Stimulated activated CD4-positive, alpha-beta T cell treated with anti-CD3 and anti-CD28 coated beads, Interleukin-12 subunit alpha, Interleukin-12 subunit beta, amount 100 ng/mL, for 48 hours (primary cell): ENCODE measurements at places on chromosomes 12 and 14.

DNA sequence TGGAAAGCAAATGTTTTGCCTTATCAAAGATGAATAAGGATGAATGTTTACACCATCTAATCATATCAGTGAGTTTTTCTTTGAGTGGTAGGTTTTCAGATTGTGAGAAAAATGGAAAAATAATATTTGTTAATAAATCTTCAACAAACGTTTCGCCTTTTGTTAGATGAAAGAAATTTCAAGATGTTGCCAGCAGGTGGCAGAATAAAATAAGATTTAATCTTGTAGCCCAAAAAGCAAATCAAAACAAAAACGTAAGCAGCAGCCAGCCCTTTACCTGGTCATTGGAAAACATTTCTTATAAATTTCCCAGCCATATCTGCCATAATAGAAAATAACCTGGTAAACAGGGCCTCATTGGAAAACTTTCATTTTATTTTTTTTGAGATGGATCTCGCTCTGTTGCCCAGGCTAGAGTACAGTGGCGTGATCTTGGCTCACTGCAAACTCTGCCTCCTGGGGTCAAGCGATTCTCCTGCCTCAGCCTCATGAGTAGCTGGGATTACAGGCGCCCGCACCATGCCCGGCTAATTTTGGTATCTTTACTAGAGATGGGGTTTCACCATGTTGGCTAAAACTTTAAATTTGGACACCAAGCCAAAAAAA is 15.4 kb upstream of the TMEM120B start:
- no peak for DNase-seq

DNA sequence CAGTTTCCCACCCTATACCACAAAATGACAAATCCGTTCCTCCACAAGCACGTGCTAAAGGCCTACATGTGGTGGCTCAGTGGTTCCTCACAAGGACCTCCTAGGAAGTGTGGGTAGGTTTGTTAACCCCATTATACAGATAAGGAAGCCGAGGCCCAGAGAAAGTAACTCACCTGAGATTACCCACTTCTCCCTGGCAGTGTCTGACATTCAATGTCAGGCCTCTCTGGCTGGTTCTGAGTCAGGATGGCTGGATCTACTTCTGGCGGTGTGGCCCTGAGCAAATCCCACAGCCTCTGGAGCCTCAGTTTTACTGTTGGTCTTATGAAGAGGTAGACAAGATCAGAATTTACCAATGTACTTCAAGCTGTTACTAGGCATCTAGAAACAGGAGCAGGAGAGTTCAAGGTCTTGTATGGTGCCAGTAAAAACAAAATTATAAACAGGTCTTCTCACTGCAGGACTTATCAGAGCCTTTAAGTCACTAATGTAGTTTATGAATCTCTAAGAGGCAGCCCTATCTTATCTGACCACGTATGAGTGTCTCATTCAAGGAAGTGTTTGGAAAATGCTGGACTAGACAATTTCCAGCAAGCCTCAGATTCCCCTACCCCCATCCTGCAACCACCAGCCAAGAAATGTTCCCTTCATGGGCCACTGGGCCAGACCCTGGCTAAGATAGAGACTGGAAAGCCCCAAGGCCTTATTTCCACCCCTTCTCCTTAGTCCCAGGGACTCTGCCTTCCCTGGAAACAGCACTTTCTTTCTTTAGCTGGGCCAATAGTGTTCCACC is 4.2 kb downstream of the HSPB8 start:
- no peak for DNase-seq

DNA sequence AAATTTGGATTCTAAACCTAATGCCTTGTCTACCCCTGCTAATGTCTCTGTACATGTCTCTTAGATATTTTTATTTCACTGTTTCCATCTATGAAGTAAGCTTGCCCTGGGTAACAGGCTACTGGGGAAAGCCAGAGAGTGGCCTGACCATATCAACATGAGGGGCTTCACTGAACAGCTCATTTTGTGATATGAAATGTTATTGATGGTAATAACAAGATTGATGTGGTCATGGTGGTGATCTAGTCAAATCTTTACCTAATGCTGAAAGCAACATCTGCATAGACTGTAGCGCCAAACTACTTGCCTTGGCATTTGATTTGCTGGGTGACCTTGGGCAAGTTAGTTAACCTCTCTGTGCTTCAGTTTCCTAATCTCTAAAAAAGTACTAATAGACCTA is 9.9 kb upstream of the DYRK2 start:
- no peak for DNase-seq

GRCh38 chr12:40581889-40582288 is 110.3 kb upstream of the CNTN1 start:
- no peak for DNase-seq

- DNase-seq = no peak
These were observed 15.3 kb upstream of the PIK3C2G start for GRCh38 chr12:18246066-18246465.

GRCh38 chr14:22802860-22803686 is 12.2 kb downstream of the SLC7A7 start:
- DNase-seq = no peak

GRCh38 chr14:61041704-61042103 is 60.7 kb downstream of the SLC38A6 start:
- no peak for DNase-seq

DNA sequence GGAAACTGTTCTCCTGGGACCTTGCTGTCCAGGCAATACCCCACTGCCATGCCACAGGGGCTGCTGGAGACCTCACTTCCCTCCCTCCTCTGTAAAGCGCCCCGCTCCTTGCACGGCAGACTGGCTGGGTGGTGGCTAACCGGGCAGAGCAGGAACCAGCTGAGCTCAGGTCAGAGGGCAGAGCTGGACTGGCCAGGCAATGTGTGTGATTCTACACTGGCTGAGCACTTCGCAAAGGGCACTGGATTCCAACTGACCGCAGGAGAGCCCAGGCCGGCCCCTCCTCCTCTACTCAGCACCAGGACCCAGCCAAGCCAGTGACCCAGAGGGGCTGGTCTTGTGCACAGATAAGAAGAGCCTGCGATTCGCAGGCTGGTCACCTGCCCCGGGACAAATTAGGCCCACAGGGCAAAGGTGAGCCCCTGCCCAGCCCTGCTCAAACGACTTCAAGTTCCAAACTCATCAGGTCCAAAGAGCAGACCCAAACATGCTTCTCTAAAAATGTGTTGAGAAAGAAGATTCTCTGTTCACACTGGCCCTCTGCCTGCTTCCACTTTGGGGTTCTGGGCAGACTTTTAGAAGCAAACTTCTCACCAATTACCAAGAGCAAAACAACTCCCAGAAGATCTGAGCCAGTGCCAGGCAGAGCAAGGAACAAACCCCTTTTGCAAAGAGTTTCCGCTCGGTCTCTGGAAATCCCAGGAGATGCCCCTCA is 54.9 kb upstream of the DIO3 start:
- DNase-seq = no peak

DNA sequence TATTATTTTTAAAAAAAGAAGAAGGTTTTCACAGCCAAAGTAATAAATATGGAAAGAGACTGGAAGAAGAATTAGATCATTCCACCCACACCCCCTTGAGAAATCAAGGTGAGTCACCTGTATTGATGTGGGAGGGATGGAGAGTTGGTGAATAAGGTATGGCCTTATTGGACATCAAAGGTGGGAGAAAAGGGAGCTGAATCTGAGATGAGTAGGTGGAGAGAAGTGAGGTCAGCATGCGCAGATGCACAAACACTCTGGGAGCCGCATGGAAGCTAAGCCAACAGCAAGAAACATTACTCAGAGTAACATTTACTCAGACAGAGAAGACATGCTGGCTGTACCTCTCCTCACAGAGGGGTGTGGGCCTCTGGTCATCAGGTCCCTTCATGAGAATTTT is 113.1 kb upstream of the FOXG1 start:
- DNase-seq = no peak

GRCh38 chr12:48527891-48528670 is 2.6 kb downstream of the OR8S1 start:
- no peak for DNase-seq

GRCh38 chr14:22570132-22570949 is 18.7 kb downstream of the DAD1 start:
- peak; percentile 68 for DNase-seq

GRCh38 chr12:46659032-46659650 is 166.7 kb downstream of the SLC38A4 start:
- no peak for DNase-seq

DNA sequence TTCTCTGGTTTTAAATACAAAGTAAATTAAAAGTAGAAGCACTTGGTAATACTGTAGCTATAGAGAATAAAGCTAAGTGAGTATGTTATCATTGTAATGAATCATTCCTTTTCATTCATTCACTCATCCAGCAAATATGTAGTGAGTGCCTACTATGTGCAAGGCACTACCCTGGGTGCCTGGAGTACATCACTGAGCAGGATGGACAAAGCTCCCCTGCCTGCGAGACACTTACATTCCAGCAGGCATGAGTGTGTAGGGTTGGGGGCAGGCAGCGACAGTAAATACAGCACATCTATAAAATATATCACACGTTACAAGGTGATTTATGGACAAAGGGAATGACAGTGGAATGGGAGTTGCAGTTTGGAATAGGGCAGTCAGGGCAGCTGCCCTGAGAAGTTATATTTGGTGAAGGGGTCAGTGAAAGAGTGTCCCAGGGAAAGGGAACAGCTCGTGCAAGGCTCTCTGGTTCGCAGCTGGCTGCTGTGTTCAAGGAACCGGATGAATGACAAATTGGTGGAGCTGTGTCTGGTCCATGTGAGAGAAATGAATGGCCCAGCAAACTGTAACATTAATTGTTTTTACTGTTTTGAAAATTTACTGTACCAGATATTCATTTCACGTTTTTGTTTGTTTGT is 159.6 kb downstream of the CRADD start:
- no peak for DNase-seq

GRCh38 chr12:112381406-112381882 is 787 bp downstream of the HECTD4 start:
- no peak for DNase-seq

- DNase-seq = peak; percentile 32
These were observed 14.7 kb upstream of the TEAD4 start for GRCh38 chr12:2944401-2945047.

- no peak for DNase-seq
These were observed 27.1 kb downstream of the PLEKHG7 start for GRCh38 chr12:92729773-92730305.

GRCh38 chr12:131803961-131804521 is 24.2 kb upstream of the MMP17 start:
- DNase-seq = no peak

DNA sequence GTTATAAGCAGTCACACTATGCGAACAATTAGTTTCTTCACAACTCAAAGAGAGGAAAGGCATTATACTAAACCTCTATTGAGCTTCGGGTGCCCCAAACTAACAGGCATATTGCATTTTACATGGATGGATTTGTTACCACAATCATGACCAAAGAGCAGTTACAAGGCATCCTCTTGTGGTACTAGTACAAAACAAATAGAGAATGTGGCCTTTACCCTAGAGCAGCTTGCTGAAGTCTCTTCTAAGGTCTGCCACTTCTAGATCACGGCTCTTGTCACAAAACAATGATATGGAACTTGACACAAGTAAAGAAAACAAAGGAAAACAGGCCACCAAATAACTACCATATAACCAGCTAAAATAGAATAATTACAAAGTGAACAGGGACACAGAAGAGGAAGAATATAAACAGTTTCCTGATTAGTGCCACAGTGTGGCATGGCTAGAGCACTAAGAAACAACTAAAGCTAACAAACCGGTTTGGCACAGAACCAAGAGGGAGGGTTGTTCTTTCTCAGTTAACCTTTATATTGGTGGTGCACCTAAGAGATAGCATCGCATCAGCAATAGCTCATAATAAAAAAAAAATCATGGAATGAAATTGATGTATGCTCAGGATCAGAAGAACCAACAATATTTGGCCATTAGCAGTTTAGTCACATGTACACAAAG is 209.7 kb upstream of the ATP2B1 start:
- DNase-seq = no peak

DNA sequence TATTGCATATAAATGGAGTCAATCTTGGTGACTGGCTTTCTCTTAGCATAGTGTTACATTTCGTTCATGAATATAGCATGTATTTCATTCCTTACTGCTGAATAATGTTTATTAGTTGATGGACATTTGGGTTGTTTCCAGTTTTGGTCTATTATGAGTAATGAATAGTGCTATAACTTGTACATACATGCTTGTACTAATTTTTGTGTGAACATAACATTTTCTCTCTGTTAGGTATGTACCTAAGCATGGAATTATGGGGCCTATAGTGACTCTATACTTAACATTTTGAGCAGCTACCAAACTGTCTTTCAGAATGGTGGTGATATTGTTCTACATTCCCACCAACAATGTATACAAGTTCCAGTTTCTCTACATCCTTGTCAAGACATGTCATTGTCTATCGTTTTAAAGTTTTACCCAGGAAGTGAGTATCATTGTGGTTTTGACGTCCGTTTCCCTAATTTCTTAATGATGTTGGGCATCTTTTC is 23.1 kb downstream of the ATP2A2 start:
- no peak for DNase-seq

DNA sequence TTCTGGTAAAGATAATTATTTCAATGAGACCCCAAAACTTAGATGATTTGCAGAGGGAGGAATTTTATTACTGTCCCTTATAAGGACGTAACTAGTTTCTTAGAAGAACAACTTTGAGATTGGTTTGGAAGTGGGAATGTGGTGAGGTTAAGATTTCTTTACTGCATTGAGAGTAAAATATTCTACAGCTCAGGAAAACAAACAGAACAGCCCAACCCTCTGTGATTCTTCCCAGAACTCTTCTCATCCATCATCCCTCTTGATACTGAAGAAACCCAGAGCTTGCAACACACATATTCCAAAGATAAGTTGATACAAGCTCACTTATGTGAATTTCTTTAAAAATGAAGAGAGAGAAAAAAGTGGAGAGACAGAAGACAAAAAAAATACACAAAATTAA is 234.2 kb downstream of the CRADD start:
- no peak for DNase-seq

DNA sequence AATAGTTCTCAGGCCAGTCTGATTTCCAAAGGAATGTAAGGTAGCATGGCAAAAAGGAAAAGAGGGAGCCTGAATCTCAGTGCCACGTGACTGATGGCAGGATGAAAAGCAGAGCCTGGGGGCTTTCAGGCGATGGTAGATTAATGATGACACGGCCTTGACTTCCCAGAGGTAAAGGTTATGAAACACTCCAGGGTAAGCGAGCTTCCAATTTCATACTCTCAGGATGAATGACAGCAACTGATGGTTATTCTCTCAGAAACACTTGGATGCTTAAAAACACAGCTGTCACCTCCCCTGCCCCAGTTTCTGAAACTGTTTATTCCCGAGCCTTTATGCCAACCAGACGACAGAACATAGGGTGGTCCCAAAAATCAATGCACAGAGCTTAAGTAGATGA is 28.8 kb downstream of the GDF11 start:
- no peak for DNase-seq

- no peak for DNase-seq
These were observed 11.8 kb downstream of the ADIPOR2 start for GRCh38 chr12:1702713-1703112.
